Hindlimb muscle (tissue), 1 donor: ENCODE measurements at places on chromosomes 5 and 9.

- no peak for DNase-seq
Measured at GRCh38 chr5:59095480-59095879, 512.6 kb downstream of the RAB3C start.

DNA sequence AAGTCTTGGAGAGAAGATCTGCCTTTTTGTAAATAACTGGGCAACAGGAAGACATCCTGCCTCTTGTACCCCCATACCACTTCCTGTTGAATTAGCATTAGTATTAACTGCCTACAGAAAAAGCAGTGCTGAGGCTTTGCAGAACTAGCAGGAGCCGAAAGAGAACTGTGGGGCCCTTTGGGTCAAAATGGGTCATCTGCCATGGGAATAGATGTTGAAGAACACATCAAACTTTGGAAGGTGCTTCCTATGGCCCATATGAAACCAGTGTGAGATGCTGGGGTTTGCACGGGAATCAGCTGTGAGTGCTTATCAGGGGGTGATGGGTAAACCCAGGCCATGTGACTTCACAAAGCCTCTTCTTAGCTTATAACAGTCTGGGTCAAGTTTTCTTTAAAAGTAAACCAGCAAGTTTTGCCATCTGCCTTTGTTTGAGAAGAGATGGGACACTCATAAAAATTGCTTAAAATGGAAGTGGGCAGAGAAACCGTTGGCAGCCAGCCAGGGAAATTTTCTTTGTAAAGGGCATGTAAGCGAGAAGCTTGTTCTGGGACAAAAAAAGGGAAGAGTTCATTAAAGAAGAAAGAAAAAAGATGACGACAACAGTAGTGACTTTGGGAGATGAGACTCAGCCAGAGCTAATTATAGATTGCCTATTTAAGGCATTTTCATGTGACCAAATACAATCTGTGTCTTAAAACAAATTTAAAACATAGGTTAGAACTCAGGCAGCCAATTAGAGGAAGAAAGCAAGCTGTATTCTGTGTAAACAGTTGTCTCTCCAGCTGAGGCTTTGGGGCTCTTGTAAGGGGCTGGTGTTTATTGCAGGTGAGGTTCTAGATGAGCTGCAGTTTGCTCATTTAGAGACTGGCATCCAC, 4.4 kb downstream of the SLC25A25 start:
- peak; percentile 75 for DNase-seq

DNA sequence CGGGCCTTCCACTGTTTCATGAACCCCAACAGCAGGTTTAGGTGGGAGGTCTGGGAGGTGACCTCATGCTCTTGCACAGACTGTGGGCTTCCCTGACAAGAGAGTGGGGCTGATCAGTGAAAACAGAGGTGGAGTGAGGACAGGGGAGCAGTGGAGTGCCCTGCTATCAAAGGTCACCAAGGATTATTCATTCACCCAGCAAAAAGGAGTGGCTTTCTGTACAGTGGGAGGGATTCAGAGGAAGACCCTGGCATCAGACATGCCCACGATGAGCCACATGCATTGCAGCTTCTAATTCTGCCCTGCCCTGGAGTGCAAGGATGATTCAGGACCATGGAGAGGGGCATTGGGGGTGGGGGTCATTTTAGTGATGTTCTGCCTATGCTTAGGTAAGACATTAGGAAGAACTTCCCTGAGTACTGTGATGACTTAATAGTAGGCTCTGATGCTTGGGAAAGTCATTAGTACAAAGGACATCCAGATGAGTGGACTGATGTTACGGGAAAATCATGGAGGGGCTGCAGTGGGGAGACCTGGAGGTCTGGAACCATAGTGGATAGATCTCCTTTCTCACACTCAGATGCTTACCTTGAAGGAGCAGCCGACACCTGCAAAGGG, 12.8 kb downstream of the TRAF1 start:
- DNase-seq, result no peak

DNA sequence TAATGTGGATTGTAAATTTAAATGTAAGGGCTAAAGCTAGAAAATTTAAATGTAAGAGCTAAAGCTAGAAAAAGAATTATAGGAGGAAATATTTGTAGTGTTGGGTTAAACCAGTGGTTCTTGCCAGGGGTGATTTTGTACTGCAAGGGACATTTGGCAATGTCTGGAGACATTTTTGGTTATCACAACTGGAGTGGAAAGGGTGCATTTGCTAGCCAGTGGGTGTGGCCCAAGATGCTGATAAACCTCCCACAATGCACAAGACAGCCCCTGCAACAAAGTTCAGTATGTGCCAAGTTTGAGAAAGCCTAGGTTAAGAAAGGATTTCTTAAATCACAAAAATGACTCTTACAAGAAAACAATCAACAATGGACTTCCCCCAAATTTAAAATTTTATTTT, 31.6 kb upstream of the ELL2 start:
- no peak for DNase-seq

DNA sequence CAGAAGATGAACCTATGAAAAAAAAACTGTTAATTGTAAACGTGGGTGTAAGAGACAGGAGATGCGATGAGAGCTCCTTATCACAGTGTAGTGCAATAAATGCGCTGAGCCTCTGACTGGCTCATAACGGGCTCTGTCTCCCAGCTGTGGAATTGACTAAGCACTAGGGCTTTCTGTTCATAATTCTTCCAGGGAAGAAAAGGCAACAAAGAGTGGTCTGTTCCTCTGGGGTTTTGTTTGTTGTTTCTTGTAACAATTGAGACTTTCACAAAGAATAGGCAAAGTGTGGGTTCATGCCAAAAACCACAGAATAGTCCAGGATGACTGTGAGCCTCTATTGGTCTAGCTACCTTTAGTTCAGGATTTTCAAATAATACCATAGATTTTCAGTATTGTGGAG, 39.4 kb downstream of the UBE2QL1 start:
- no peak for DNase-seq

- DNase-seq, result no peak
Measured at GRCh38 chr9:129506041-129506440, 114.9 kb downstream of the C9orf50 start.

DNA sequence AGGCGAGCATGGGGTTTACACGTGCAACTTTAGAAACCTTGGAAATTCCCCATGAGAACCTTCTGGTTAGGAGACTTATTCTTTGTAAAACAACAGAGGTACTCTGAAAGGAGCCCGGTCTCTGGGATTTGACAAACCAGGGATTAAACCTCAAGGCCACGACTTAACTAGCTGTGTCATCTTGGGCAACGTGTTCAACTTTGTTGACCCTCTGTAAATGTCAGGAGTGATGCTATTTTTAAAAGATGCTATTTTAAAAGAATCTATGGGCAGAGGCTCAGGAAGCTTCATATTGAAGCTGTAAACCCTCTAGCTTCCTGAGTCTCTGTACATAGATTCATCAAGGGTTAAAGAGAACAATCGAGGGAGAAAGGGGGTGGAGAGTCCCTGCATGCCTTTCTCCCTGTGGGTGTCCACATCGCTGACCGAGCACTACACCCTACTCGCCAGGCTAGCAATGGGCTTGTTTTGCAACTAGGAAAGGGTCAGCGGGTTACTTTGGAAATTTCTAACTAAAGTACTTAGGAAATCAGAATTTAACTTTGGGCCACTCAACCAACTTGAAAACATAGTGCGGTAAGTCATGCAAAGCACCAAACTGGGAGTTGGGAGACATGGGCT, 2.1 kb downstream of the SLC36A2 start:
- DNase-seq, result no peak

GRCh38 chr5:42655982-42656650, 100.5 kb upstream of the CCDC152 start:
- peak; percentile 11 for DNase-seq

- no peak for DNase-seq
Measured at GRCh38 chr5:110371725-110372041, 354.8 kb downstream of the TMEM232 start.

DNA sequence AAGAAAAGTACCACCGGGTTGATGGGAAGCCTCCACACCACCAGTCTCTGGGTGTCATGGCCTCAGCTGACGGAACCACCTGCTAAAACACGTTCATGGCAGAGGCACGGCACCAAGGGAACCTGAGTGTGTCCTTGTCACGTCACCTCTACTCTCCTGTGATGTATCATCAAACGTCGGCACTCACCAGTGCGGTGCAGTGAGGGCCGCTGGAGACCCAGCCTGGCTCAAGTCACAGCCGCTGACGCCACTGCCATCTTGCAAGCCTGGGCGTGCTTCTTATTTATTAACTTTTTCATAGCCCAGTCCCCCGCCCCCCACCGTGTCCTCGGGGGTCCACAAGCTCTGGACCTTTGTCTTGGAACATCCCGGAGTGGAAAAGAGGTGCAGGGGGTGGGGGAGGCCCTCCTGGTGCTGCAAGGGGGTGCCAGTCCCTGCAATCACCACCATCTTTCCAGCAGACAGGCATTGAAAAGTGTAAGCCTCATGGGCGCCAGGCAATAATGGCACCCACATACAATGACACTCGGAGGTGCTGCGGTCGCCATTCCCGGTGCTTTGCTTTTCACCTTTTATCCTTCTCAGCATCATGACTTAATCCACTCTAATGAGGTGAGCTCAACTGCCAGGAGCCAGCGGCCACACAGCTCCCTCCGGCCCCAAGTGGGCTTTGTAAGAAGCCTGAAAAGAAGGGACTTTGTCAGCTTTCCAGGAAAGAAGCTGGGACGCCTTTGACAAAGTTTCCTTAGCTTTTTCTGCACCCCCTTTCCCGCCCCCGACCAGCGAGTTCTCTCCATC, 202.3 kb upstream of the IRX1 start:
- DNase-seq, result no peak

DNA sequence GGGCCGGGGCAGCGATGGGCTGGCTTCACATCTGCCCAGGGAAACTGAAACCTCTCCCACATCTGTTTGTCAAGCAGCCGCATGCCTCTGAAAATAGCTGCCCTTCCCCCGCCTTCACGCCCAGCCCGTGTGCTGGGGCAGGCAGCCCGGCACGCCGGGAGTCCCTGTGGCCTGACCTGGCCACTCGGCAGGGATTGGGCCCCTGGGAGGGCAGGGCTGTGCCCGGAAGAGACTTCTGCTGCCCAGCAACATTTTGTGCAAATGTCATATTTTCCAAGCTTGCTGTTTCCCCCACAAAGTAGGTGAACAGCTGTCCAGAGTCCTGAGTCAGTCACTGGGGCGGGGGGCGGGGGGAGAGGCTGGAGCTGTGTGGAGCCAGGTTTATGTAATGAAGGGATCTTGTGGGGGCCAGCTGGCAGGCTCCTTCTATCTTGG, 8.2 kb downstream of the COL27A1 start:
- DNase-seq, result peak; percentile 83

GRCh38 chr5:4720831-4721230, 419.3 kb upstream of the ADAMTS16 start:
- no peak for DNase-seq

DNA sequence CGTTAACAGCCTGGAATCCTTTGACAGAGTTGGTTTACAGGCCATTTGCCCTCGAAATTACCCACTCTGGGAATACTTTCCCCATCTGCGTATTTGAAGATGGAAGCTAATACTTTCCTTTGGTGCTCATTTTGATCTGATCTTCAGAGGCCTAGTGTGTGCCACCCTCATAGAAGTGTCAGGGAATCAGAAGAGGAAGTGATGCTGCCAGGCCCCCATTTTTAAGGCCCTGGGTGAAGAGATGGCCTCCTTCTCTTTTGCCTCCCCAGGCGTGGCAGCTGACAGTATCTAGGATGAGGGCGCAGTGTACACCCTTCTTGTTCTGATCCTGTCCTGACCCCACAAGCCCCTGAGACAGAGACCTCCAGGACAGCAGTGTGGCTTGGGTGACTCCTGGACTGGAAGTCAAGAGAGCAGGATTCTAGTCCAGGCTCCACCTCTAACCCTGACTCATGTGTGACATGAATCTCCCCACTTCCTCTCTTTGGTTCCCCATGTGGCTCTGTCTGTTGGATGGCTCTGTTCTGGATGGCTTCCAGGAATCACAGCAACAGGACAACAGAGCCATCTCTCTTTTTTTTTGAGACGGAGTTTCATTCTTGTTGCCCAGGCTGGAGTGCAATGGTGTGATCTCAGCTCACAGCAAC, 27.8 kb downstream of the CSF1R start:
- DNase-seq, result peak; percentile 54
